T-helper 2 cell treated with Interferon-gamma antibody and Interleukin-4, amounts not matched to agents 5 μg/mL and 100 μg/mL, for 36 hours (primary cell): ENCODE measurements at places on chromosomes 6 and 20.

- DNase-seq = peak; percentile 71
Measured at GRCh38 chr6:26322645-26323482, 42.1 kb upstream of the BTN3A2 start.

GRCh38 chr6:99295276-99295675 is 54.2 kb downstream of the FAXC start:
- no peak for DNase-seq

DNA sequence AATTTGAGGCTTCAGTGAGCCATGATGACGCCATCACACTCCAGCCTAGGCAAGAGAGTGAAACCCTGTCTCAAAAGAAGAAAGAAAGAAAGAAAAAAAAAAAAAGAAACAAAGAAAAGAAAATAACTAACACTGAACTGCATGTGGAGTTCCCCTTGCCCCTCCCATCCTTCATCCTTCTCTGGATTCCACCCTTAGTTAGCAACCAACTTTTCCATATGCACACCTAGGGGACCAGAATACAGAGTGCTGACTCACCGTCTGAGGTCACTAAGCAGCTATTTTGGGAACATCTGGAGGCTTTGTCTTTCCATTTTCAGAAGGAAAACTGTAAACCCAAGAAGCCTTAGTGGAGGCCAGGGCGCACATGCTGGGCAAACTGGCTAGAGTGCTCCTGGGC is 257.4 kb downstream of the MAFB start:
- DNase-seq = no peak

DNA sequence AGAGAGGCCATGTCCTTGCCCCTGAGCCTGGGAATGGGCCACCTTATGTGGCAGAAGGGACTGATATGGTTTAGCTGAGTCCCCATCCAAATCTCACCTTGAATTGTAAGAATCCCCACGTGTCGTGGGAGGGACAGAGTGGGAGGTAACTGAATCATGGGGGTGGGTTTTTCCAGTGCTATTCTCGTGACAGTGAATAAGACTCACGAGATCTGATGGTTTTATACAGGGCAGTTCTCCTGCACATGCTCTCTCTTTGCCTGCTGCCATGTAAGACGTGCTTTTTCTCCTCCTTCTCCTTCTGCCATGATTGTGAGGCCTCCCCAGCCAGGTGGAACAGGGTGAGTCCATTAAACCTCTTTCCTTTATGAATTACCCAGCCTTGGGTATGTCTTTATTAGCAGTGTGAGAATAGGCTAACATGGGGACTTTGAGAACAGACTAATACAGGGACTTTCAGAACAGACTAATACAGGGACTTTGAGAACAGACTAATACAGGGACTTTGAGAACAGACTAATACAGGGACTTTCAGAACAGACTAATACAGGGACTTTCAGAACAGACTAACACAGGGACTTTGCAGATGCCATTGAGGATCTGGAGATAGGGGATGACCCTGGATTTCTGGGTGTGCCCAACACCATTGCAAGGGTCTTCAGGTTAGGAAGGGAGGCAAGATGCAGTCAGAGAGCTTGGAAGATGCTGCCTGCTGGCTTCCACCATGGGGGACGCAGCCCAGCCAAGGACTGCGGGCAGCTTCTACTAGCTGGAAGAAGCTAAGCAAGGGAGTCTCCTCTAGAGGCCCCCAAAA is 86.9 kb downstream of the RAMACL start:
- DNase-seq = no peak

- DNase-seq = no peak
Measured at GRCh38 chr20:17957505-17958363, 10.9 kb downstream of the SNX5 start.

GRCh38 chr20:52748990-52749389 is 223.2 kb upstream of the TSHZ2 start:
- DNase-seq = no peak

- peak; percentile 59 for DNase-seq
Measured at GRCh38 chr6:1917626-1918371, 308.1 kb downstream of the FOXC1 start.

DNA sequence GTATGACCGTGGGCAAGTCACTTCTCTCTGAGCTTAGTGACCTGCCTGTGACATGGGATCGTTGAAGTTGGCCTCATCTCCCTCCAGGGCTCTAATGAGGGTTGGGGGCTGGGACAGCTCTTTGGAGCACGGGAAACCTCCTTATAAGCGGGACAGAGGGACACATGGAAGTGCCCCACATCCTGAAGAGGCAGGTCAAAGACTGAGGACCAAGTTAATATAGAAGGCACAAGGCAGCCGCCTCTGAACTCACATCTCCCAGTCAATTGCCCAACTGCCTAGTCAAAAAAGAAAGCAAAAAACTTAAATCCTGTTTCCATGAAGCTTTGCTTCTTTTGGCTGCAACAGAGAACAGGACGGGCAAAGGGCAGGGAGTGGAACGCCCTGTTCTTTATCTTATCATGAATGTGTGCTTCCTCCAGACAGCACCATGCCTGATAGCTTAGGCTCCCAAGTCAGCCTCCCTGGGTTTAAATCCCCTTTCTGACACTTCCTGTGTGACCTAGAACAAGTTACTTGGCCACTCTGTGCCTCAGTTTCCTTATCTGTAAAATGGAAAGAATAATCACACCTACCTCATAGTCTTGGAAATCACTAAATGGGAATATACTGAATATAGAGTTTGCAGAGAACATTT is 27.1 kb downstream of the LBP start:
- no peak for DNase-seq

- DNase-seq = no peak
Measured at GRCh38 chr6:1667012-1667804, 57.5 kb downstream of the FOXC1 start.
